ENCODE measurements at places on chromosomes 3 and 15. TPM values are rescaled to one million over a fixed set of nuclear protein-coding genes. Genes with fewer than 3 reads are reported as not detected.
A peak's percentile ranks its signal among the peaks of the same experiment; 100 is the strongest.

GRCh38 chr15:52620496-52620895, 51.7 kb upstream of the ARPP19 start:
- no peak for DNase-seq
- H3K27me3 ChIP-seq = no peaks in the 10 kb centered on the region
- no peak overlapping the region for H3K27ac ChIP-seq
- peaks cover 96% of the 10 kb centered on the region for H3K36me3 ChIP-seq

GRCh38 chr3:161126495-161126894, 21.3 kb upstream of the B3GALNT1 start:
- H3K27me3 ChIP-seq = no peaks in the 10 kb centered on the region
- no peaks in the 10 kb centered on the region for H3K36me3 ChIP-seq
- no peak overlapping the region for H3K4me3 ChIP-seq
- no peak for DNase-seq

The U2SURP gene
- total RNA-seq = 32.6 TPM

The STAC gene
- 1.2 TPM for total RNA-seq

- no peak overlapping the region for H3K4me3 ChIP-seq
- H3K27ac ChIP-seq = no peak overlapping the region
- no peaks in the 10 kb centered on the region for H3K27me3 ChIP-seq
- H3K4me1 ChIP-seq = no peaks in the 10 kb centered on the region
Observed at GRCh38 chr3:114351123-114351821, 57.4 kb downstream of the TIGIT start.

The DET1 gene
- 11.1 TPM for total RNA-seq

DNA sequence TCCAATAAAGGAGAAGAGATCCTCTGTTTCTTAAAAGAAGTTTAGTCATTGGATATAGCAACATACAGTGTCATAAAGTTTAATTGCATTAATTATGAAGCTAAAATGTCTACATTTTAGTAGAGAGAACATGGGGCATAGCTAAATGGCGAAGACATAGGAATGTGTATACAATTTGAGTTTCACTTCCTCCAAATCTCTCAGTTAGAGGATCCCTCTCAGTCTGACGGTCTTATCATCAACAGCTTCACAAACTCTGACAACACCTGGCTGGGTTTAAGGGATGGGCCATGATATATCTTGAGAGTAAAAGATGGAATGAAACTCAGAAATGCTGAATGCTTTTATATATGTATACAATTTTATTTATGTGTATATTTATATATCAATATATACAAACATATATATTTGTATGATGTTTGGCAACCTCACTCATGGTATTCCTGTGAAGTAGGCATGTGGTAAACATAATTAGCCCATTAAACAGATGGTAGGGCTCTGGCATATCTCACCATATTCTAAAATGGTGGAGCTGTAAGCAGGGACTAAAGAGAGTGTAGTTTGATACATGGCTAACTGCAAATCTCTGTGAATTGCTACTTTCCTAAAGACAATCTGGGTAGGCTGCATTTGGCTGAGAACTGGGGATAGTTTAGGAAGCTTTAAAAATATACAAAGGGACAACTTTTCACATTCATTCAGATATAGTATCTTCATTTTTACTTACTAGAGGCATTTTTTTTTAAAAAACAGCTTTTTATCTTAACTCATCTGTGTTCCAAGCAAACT, 111.6 kb downstream of the TIGIT start:
- H3K27me3 ChIP-seq = no peaks in the 10 kb centered on the region
- no peak for DNase-seq
- no peaks in the 10 kb centered on the region for H3K36me3 ChIP-seq
- peaks cover 10% of the 10 kb centered on the region for H3K4me1 ChIP-seq
- H3K27ac ChIP-seq = no peak overlapping the region

- DNase-seq = no peak
- H3K36me3 ChIP-seq = no peaks in the 10 kb centered on the region
- H3K4me1 ChIP-seq = peaks cover 3% of the 10 kb centered on the region
Observed at GRCh38 chr3:31573036-31573779, 40.5 kb downstream of the STT3B start.

The CHCHD6 gene
- 11.8 TPM for total RNA-seq

The GOLGA8M gene
- total RNA-seq = 2.2 TPM

GRCh38 chr3:139020868-139021234, at the start of gene PRR23B:
Gene PRR23B (minus strand): TSS chr3:139020926. CDS start chr3:139020661, 265 bp downstream.
- no peaks in the 10 kb centered on the region for H3K27me3 ChIP-seq
- no peak for DNase-seq
- no peak within 1 kb of the TSS for H3K27ac ChIP-seq

The RBM15B gene
- 13.0 TPM for total RNA-seq

DNA sequence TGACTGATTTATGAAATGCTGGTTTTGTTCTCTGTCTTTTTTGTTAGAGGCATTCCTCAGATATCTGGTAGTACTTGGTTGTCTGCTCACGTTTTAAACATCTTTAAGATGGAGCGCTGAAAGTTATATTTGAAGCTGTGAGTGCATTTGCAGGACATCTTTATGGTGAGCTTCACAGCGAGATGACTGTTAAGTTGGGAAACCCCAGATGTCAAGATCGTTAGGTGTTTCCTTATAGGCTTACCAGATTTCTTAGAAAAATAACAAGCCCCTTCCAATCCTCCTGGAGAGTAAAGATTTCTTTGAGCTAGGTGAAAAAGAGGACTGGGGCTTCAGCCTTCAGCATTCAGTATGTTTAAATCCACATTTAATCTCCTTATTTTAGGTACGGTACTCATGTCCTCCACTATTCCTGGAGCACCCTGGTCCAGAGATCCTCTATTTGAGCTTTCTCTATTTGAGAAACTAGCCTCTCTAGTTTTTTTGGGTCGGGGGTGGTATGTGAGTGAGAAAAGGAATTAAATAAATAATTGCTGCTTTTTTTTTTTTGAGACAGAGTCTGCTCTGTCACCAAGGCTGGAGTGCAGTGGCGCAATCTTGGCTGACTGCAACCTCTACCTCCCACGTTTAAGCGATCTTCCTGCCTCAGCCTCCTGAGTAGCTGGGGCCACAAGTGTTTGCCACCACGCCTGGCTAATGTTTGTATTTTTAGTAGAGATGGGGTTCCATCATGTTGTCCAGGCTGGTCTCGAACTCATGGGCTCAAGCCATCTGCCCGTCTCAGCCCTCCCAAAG, 72.3 kb downstream of the ZNF609 start:
- no peak overlapping the region for H3K27ac ChIP-seq
- H3K36me3 ChIP-seq = no peaks in the 10 kb centered on the region
- peaks cover 6% of the 10 kb centered on the region for H3K4me1 ChIP-seq
- no peak overlapping the region for H3K4me3 ChIP-seq

DNA sequence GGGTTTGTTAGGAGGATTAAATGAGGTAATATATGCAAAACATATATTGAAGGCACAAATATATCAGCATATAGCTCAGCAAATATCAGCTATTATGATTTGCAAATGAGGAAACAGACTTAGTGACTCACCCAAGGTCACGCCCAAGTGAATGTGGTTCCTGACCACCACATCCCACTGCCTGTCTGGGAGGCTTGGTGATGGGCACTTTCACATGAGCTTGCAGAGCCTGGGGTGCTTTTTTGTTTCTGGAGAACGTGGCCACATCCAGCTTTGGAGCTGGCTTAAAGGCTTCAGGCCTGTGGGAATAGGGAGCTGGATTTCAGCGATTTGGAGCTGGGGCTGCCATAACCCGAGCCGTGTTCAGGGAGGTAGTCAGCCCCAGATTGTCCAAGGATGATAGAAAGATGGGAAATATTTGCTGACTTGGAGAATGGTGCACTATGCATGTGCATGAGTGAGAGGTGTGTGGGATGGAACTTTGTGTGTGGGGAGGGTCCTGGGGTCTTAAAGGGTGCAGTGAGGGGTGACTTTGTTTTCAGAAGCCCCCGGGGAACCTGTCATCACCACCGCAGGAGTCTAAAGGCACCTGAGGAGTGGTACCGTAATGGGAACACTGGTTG, 12.0 kb upstream of the FGD5 start:
- H3K27me3 ChIP-seq = peaks cover 11% of the 10 kb centered on the region
- H3K4me3 ChIP-seq = no peak overlapping the region
- peaks cover 55% of the 10 kb centered on the region for H3K4me1 ChIP-seq

The IMPG2 gene
- total RNA-seq = 0.20 TPM

GRCh38 chr15:101201411-101202174, 50.3 kb downstream of the CHSY1 start:
- peak overlapping the region; percentile 55 for H3K27ac ChIP-seq
- no peaks in the 10 kb centered on the region for H3K36me3 ChIP-seq
- H3K27me3 ChIP-seq = no peaks in the 10 kb centered on the region

The SPINK8 gene
- total RNA-seq = not detected

- peaks cover 34% of the 10 kb centered on the region for H3K36me3 ChIP-seq
- H3K27me3 ChIP-seq = no peaks in the 10 kb centered on the region
- no peak overlapping the region for H3K27ac ChIP-seq
- no peak overlapping the region for H3K4me3 ChIP-seq
Observed at GRCh38 chr3:48966876-48967361, 23.1 kb upstream of the P4HTM start.

The AP3B2 gene
- not detected for total RNA-seq

Data from heart left ventricle (tissue), 16 donors.